ENCODE measurements at places on chromosomes 2 and 18. TPM values are rescaled to one million over a fixed set of nuclear protein-coding genes. Genes with fewer than 3 reads are reported as not detected.

Gene FAM124B
- 0.33 TPM for polyA plus RNA-seq

Gene IGFBP5
- 46.5 TPM for polyA plus RNA-seq

Gene IL18RAP
- 1.2 TPM for polyA plus RNA-seq

Gene DPYSL5
- not detected for polyA plus RNA-seq

Gene PLCD4
- polyA plus RNA-seq, result 4.3 TPM

Data from esophagus (tissue), 2 donors.